ENCODE measurements at places on chromosomes 6 and 20.
A peak's percentile ranks its signal among the peaks of the same experiment; 100 is the strongest.

- DNase-seq: no peak
These were observed 373.7 kb downstream of the HACE1 start for GRCh38 chr6:104486035-104486434.

DNA sequence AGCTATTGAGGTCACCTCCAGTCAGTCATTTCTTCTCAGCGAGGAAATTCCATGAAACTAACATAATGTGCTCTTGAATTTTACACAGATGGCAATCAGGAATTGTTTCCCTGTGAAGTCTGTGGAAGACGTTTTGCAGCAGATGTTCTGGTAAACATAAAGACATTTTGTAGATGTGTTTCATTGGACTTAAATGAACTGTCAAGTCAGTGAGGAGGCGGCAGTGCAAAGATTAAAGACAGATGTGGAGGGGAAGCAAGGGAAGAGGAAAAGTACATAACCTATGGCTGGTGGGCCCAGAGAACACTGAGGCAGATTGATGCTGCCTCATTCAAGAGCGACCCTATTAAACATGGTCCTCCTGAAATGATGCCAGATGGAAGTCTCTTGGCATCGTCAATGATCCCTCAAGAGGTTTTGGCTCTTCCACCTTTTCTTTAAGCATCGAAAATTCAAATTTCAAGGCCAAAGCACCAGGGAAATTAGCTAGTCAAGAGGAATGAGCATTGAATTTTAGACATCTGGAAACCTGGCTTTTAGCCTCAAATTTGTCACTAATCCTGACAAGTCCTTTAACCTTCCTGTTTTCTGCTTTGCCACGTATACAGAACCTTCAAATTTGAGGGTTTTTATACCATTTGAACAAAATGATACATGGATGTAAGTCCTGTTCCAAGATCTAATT is 20.1 kb downstream of the ZC2HC1B start:
- no peak for DNase-seq

DNA sequence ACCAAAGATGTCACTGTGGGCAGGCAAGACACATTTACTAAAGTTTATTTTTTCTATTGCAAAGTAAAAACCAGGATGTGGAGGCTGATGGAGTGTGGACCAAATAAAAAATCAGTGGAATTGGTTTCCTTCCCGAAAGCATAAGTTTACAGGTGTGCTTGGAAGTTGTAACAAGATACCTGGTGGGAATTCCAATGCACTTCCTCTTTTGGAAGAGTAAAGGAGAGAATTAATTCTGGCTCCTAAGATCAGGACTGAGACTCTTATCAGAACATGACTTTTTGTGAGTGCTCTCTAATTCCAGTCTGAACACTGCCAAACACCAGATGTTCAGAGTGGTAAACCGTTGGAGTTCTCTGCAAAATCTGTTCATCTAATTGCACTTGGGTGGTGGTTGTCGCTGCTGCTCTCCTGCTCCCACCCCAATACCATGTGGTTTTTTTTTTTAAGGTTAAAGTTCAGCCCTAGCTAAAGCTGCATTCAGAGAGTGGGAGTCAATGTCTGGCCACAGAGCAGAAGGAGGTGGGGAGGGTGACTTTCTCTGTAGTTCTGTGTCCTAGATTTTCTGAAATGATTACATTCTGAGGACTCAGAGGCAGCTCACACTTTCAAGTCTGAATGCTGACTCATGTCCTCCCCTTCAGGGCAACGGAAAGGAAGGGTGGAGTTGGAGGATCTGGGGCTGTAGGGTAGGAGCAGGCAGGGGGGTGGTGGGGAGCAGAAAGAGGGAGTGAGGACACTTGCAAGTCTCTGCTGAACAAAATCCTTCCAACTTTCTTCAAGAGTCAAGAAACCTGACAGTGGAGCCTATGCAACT is 275.8 kb upstream of the PRDM1 start:
- peak; percentile 71 for DNase-seq

DNA sequence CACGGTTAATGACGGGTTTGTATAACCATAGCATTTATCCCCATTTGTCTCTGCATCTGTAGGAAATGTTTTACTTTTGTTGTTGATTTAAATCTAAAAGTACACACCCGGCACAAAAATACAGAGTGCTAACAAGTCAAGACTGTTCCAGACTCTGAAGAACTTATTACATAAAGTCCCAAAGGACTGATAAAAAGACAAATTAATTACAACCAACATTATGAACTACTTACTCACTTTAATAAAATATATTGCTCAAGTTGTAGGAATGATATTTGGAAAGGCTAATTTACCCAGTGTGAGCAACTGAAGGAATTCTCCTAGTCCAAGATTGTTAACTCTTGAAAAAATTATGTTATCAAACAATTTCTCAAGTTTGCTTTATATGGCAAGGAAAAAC is 115.6 kb downstream of the KIF13A start:
- DNase-seq: no peak

DNA sequence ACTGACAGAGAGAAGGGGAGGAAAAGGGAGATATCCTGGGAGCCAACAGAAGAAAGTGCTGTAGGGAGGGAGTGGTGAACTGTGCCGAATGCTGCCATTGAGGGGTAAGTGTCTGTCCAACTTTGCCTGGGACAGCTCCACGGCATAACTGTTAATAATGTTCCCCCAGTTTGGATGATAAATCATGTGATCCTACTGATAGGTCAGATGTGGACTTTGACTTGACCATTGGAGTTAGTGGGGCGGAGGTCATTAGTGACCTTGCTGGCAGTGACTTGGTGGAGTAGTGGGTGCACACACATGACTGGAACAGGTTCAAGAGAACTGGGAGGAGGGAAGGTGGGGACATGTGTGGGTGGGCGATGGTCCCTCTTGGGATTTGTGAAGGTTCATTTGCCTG is 50.4 kb downstream of the CDH22 start:
- DNase-seq: no peak

All from stimulated activated CD8-positive, alpha-beta memory T cell treated with anti-CD3 and anti-CD28 coated beads, Interleukin-4, amount 100 ng/mL, for 48 hours (primary cell).